ENCODE measurements at places on chromosomes 11 and 22.
A peak's percentile ranks its signal among the peaks of the same experiment; 100 is the strongest.

- DNase-seq: no peak
These were observed 30.9 kb upstream of the LRRC32 start for GRCh38 chr11:76701294-76702040.

GRCh38 chr11:82046778-82047177 is 686.9 kb downstream of the FAM181B start:
- DNase-seq: no peak

DNA sequence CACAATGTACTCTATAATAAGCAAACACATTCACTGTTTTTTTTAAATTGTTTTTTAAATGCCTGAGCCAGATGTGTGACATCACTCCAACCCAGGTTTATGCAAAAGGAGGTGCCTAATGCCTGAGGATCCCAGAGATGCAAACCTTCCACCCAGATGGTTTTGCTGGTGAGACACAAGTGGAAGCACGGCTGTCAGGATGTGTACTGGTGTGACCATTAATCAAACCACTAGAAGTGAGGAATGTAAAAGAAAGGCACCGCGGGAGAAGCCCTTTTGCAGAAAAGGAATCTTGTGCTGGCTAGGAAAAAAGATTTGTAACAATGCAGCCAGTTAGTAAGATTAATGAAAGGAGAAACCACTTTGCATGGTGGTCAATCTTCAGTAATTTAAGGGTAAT is 407.4 kb downstream of the LARGE1 start:
- DNase-seq: no peak

DNA sequence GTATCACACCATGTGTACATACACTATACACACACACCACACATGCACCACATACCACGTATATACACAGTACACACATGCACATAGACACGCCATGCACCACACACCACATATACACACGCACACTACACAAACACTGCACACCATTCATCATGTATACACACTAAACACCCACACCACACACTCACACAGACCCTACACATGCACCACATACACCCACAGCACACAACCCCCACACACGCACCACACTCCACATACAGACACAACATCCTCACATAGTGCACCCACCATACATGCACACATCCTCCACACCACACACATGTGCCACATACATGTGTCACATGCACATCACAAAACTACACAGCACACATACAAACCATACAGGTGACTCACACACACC is 397.1 kb downstream of the TBC1D22A start:
- no peak for DNase-seq

GRCh38 chr11:24478718-24479117 is 18.1 kb upstream of the LUZP2 start:
- no peak for DNase-seq

DNA sequence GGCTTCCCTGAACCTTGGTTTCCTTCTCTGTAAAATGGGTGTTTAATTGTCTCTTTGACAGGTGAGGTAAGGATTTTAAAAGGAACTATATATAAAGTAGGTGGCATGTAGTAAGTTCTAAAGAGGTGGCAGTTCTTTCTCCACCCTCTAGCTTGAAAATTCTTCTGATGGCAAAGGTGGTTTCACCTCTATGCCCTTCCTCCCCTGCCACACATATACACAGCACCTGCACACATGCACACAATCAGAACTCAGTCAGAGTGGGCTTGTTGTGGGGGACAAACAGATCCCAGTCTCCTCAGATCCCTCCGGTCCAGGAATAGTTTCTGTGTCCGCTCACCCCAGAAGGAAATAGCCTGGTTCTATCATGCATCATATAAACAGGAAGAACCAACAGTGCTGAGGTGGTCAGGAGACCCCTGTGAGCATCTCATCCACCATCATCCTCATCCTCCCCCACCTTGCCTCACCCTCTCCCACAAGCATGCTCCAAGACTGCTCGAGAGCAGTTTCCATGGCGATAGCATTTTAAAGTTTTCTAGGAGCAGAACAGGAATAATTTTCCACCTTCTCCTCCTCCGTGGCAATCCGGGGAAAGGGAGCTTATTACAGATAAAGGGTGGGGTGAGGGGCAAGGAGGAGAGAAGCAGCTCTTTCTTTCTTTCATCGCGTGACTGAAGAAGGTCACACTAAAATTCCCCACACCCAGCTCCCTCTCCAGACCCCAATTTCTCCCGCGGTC is 123.6 kb downstream of the CHST1 start:
- no peak for DNase-seq

DNA sequence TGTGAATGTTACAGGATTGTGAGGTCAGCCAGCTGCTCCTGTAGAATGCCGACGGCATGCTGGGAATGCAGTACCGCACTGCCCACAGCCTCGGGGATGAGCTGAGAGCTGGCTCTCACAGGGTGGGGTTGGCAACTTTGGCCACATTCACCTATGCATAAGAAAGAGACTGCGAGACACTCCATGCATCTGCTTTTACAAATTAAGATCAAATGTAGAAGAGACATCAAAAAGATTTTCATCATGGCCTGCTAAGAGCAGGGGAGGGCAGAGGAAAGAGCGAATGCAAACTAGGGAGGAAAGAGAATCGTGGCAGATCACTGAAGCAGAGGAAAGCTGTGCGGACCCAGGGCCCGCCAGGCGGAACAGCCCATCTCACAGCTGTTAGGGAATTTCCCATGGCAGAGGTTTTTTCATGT is 49.8 kb upstream of the SPATA19 start:
- no peak for DNase-seq

DNA sequence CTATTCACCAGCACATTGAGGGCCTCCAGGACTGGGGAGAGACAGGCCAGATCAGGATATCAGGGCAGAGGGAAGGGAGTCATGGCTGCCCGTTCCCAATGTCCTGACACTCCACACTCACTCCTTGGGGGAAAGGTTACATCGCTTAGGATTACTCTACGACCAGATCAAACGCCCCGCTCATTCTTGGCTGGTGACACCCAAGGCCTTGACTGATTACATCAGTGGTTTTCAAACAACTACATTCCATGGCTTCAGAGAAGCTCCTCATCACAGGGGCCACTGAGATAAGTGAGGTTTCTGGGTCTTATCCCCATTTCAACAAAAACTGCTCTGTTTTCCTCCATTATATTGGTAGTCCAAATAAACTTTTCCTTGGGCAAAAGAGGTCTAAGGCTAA is 15.0 kb downstream of the UBE2L6 start:
- no peak for DNase-seq

DNA sequence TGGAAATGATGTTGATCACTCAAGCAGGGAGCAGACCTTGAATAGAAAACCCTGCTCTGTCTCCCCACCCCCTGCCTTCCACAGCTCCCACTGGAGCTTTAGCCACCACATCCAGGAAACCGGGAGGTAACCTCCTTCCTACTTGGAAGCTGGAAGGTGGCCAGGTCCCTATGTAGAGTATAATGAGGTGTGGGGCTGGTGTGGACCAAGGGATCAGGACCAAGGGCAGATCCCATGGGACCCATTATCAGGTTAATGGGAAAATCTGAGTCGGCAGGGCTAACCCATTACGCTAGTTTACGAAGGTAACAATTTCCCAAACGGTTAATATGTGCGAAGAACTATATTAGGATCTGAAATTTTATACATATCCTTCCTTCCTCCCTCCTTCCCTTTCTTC is 321.9 kb downstream of the MIAT start:
- DNase-seq: no peak

- no peak for DNase-seq
These were observed 117.2 kb upstream of the TIMP3 start for GRCh38 chr22:32684148-32684821.

GRCh38 chr11:117969160-117969991 is 16.8 kb upstream of the IL10RA start:
- no peak for DNase-seq

DNA sequence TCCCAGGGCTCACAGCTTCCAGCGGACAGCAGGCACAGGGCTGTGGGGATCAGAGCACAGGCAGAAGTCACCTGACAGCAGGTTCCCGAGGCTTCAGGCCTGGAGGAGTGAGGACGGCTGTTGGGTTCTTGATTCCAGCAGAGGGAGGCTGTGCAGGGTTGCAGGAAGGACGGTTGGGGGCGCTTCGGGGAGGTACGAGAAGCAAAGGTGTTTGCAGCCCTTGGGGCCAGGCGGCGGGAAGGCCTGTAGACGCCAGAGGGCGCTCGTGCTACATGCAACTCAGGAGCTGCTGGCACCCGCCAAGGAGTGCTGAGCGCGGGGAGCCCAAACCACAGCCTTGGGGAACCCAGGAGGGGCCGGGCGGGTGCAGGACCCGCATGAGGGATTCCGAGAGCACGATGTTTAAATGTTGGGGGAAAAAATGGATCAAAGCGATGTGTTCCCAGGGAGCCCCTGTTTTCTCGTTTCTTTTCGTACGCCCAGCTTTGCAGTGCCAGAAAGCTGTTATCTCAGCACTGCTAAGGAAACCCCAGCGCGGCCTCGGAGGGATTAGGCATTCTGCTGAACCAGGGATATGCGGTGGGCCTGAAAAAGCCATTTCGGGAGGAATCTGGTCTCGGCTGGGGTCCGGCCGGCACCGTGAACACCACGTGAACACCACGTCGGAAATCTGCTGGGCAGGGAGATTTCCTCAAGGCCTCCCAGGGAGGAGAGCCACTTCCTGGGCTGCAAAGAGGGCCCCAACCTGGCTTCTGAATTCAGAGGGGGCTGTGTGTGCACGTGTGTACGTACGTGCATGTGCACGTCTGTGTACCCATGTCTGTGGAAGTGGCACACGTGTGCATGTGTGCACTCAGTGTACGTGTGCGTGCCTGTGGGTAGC is 88.1 kb downstream of the KCNQ1 start:
- DNase-seq: peak; percentile 46

- no peak for DNase-seq
These were observed 5.5 kb downstream of the C11orf24 start for GRCh38 chr11:68266121-68266891.

- DNase-seq: no peak
These were observed 1.8 kb downstream of the TLCD5 start for GRCh38 chr11:120326845-120327281.

DNA sequence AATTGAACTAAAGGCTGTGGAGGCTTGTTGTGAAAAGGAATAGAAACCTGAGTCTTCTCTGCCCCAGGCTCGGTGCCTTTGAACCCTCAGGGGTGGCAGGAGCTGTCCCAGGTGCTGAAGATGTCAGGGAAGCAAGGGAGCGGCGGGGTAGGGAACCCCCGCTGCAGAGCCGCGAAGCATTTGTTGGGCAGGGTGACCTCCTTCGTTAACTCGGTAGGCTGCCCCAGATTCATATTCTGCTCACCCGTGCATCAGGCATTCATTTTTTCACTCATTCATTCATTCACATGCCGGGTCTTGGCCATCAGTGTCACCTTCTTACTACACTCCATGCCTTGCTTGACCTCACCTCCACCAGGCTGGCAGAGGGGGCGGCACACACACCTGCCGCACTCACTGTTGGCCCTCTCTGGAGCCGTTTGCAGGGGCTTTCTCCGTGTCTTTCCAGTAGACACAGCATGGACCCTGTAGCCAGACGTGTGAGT is 618.9 kb downstream of the BRD1 start:
- no peak for DNase-seq

DNA sequence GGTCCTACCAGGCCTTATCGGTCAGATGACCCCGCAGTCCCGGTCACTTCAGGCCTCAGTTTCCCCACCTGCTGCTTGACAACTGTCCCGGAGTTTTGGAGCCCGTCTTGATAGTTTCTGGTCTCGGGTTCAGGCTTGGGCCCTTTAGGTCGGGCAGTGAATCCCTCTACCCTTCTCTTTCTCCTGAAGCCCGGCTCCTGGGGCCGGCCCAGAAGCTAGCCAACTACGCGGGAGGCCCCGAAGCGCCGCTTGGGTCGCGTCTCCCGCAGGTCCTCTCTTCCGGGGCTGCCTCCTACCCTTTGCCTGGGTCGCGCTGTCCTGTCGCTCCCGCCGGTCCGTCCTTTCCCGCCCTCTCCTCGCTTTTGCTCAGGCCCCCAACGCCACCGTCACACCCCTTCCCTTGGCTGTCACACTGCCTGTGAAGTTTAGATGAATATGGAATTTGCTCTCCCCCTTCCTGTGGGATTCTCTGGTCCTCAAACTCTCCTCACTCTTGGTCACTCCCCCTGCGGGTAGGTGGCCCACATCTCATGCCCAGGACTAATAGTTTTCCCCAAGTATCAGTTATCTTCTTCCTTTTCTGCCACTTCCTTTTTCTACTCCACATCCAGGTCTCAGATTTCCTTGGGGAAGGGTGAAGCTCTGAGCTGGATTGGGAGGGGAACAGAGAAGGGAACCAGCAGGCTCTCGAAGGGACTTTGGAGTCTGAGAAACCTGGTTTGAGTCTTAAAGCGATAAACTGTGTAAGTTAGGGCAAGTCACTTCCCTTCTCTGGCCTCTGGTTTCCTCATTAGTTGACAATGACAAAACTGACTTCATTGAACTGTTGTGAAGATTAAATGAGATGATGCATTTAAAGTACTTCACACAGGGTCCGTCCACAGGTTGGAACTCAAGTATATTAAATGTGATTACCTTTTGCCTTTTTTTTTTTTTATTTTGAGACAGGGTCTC is 790 bp downstream of the RAB1B start:
- DNase-seq: no peak

GRCh38 chr11:17905477-17905876 is 107.4 kb downstream of the SERGEF start:
- DNase-seq: no peak

GRCh38 chr22:44242946-44243724 is 62.4 kb downstream of the PARVG start:
- no peak for DNase-seq

- DNase-seq: no peak
These were observed 12.6 kb downstream of the MMP10 start for GRCh38 chr11:102767800-102768199.
